ENCODE measurements at places on chromosomes 5 and 9. TPM values are rescaled to one million over a fixed set of nuclear protein-coding genes. Genes with fewer than 3 reads are reported as not detected.

- no peak for DNase-seq
These were observed 88.7 kb downstream of the PALM2AKAP2 start for GRCh38 chr9:109868722-109869121.

DNA sequence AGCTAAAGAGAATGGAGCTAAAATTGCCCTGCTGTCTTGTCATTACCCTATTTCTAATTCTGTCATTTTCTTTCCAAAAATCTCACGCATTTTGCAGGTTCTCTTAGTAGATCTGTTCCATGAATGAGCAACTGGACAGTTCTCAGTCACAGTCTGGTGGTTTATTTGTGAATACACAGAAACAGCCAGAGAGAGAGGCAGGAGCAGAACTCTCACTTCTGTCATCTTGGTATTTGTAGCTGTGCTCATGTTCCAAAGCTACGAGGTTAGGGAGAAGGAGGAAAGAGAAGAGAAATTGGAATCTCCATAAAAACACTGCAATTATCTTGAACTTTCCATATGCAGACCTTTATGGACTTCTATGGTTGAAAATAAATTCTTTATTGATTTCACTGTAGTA is 118.0 kb upstream of the OR13F1 start:
- DNase-seq: no peak

DNA sequence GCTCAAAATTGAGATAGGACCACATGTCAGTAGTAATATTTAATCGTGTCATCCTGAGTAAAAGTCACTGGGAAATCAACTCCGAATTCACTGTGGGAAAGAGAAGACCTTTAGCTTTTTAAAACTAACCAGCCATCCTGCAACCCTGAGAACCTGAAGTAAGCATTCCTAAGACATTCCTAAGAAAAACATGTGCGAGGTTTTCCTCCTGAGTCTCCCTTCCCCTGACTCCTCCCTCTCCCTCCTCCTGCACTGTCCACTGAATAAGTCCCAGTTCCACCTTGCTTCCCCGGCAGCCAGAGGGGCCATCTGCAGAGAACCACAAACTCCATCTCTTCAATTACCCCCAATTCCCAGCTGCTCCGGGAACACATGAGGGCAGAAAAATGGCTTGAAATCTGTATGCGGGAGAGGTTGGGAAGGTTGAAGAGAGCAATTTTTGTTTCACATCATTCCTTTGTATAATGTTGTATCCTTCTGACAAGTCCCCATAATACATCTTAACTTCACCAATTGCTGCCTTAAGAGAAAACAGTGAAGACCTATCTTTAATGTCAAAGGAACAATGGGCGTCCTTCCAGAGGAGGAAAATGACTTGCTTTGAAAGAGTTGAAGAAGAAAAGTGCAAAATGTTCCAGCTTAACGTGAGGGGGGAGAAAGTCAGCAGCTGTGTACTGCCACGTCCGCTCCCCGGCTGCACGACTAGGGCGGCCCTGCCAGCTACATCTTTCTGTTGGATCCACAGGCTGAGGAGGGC is 186.3 kb downstream of the ZNF462 start:
- no peak for DNase-seq

CCDC183 gene
- 1.9 TPM for total RNA-seq

ADGRD2 gene
- total RNA-seq: not detected

GPR150 gene
- 1.6 TPM for total RNA-seq

GRCh38 chr9:125241863-125242739 is 958 bp upstream of the HSPA5 start:
- DNase-seq: peak; percentile 34

DNA sequence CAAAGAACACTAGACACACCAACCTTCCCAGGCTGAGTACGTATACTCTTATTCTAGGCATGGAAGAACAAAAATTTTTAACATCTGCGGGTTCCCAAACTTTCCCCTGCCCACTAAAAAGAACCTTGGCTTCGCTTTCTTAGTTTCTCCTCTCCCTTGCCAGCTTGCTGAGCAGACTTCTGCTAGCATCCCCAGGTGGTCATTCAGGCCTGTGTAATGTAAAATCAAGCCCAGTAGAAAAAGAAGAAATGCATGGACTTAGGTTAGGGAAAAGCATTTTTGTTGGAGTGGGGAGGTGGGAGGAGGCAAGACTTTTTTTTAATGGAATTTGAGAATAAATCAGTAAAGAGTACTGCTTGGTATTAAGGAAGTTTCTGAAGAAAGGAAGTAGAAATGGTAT is 331.0 kb upstream of the TLE4 start:
- no peak for DNase-seq

GRCh38 chr5:62731022-62731421 is 152.4 kb downstream of the LRRC70 start:
- DNase-seq: no peak

GRCh38 chr9:105299190-105299854 is 54.9 kb downstream of the SLC44A1 start:
- DNase-seq: peak; percentile 27

IFNE gene
- not detected for total RNA-seq

DNA sequence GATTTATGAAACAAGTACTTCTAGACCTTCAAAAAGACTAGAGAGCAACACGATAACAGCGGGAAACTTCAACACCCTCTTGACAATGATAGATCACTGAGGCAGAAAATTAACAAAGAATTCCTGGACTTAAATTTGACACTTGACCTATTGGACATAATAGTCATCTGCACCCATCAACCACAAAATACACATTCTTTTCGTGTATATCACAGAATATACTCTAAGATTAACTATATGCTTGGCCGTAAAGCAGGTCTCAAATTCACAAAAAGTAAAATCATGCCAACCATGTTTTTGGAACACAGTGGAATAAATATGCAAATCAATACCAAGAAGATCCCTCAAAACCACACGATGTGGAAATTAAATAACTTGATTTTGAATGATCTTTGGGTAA is 559.4 kb downstream of the DNAH5 start:
- DNase-seq: no peak

- DNase-seq: no peak
These were observed 13.8 kb upstream of the PLEKHG4B start for GRCh38 chr5:77957-78804.

- no peak for DNase-seq
These were observed 21.9 kb upstream of the DHFR start for GRCh38 chr5:80676706-80677105.

DNA sequence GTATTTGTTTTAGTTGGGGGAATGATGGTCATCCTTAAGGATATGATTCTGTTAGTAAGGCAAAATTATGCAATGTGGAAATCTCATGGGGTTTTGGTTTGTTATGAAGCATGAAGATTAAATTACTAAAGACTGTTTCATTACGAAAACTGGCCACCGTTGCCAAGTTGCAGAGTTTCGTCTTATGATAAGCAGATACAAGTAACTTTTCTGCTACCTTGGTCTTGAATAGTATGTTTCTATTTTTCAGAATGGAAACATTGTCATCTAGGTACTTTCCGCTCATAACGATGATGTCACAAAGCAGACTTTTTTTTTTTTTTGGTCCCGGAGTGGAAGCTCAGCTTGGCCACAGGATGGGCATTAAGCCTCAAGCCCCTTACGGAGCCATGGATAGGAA is 4.2 kb downstream of the CCNI2 start:
- no peak for DNase-seq

DNA sequence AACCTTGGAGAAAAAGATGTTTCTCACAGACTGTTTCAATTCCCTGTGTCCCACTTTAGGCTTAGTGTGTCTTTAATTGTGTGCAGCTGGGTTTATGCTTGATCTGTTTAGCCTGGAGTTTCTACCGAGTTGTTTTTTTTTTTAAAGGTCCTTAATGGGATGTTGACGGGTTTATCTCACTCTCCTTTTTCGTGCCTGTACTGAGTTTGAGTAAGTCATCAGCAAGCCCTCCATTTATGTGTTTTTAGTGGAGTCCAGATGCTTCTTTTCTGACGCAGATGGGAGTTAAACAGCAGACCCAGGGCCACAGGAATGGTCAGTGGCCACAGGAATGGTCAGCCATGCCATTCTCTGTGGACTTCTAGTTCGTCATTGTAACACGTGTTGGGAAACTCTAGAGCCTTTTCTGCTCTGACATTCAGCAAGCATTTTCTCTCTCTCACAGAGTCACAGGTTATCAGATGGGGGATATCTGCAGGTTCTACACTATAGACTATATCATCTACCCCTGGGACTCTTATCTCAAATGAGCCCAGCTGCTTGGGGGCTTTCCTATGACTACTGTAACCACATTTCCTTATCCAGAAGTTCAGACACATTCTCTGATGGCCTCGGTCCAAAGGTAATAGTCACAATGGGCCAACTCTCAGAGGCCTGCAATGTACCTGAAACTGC is 190.5 kb downstream of the TTLL11 start:
- DNase-seq: no peak

PLEKHG4B gene
- 0.38 TPM for total RNA-seq

- DNase-seq: no peak
These were observed 68.1 kb downstream of the NIPBL start for GRCh38 chr5:36944607-36945225.

- DNase-seq: no peak
These were observed 62.0 kb downstream of the MTX3 start for GRCh38 chr5:79929095-79929494.

GRCh38 chr5:164600274-164600673 is 1094.9 kb downstream of the MAT2B start:
- DNase-seq: no peak

- no peak for DNase-seq
These were observed 536.9 kb upstream of the WWC1 start for GRCh38 chr5:167754501-167755021.

- no peak for DNase-seq
These were observed 193.9 kb downstream of the MEF2C start for GRCh38 chr5:88688984-88689667.

DNA sequence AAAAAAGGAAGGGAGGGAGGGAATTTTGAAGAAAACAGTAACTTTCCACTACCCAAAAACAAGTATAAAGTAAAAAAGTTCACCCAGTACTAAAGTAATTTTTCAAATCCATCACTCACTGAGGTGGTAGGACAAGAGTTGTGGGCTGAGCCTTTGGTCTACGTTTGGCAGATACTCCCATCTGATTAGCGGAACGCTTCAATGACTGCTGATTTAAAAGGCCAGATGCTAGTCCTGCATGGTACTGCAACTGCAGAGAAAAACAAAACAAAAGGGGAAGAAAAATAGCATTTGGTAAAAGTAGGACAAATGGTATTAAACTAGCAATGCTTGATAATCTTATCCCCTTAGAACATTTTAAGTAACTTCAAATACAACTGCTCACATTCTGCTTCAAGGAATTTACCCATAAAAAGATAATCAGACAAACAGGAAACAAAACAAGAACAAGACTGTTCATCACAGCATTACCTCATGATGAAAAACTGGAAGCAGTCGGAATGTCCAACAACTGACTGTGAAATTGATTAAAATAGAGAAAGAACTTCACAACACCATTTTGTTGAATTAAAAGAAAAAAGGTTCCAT is 65.4 kb downstream of the MED27 start:
- DNase-seq: no peak

DNA sequence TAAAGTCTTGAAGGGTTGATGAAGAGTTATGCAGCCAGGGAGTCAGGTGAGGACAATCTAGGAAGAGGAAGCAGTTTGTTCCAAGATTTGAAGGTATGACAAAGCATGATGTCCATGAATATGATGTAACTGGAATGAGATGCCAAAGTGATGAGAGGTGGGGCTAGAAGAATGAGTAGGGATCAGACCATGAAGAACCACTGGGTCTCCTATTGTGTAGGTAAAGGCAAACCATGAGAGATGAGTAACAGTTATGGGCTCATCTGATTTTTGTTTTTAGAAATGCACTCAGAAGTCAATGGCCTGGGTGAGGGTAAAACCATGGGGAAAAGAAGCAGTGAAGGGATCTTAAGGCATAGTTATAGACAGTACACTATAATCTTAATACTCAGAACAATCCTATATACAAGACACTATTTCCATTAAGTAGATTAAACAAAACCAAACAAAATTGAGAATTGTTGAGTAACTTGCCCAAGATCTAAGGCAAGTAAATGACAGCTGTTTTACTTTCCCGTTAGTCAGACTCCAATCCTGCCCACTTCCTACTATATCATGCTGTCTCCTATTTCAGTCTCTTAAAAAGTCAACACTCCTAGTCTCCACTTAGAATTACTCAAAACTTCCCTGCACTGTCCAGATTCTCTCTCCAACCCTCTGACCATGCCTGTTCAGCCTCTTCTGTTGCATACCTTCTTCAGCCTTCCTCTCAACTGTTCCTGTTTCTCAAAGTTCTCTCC is 393.8 kb upstream of the MEF2C start:
- DNase-seq: no peak

DNA sequence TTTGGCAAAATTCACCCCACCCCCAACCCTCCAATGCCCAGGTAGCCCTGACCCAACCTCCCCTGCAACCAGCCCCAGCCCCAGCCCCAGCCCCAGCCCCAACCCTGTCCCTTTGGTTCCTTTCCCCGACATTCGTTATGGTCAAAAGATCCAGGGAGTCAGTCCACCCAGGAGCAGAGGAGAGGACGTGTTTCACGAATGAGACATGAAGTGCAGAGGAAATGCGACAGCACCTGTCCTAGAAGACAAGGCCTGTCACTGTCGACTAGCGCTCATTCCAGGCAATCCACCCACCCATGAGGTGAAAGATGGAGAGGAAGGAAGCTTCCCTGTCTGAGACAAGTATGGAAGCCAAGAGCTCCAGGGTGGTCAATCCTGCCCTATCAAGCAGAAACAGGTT is 485.0 kb downstream of the SPATA31A7 start:
- DNase-seq: peak; percentile 68

- DNase-seq: peak; percentile 32
These were observed 4.5 kb downstream of the SLC36A1 start for GRCh38 chr5:151451626-151452520.

BTNL3 gene
- total RNA-seq: not detected

DNA sequence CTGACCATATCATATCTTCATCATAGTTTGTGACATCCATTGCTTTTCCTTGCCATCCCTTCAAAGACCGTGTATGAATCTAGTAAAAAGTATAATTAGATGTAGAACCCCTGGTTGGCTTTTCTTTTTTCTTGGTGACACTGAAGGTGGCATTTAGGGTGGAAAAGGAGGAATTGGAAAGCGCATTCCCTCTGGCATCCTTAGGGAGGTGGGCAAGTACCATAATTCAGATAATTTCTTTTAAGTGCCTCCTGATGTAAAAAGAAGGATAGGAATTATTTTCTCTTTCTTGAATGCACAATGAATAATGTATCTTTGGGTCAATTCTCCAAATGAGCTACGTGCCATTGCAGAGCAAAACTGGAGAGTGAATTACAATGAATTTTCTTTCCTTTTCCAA is 73.2 kb upstream of the SMARCA2 start:
- no peak for DNase-seq

- DNase-seq: no peak
These were observed 48.1 kb upstream of the NR4A3 start for GRCh38 chr9:99773468-99774138.

DNA sequence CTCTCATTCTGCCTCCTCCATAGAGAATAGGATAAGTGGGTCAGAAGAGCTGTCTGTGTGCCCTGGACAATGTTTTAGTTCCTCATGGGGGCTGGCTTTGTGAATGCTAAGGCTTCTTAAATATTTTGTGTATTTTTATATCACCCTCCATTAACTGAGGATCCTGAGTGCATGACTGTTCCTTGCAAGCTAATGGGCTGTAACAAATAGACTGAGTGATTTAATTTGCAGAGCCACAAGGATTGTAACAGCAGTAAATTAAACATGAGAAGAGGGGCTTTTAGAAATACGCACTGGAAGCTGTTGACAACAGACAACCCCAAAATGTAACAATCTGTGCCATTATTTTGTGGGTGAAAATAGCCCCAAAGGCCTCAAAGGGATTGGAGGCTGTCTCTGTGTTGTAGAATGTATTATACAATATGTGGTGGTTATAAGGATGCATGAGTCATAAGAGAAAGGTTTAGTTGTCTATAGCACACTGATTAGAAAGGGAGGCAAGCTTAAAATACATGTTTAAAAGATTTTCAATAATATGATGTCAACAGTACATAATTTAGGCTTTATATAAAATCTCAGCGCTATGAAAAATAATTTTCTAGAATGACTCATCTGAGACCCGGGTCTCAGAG is 152.7 kb upstream of the ACTBL2 start:
- no peak for DNase-seq

All from lower leg skin (tissue), 4 donors.